A673 (cell line): ENCODE measurements at places on chromosomes 3 and 15. TPM values are rescaled to one million over a fixed set of nuclear protein-coding genes. Genes with fewer than 3 reads are reported as not detected.

DNA sequence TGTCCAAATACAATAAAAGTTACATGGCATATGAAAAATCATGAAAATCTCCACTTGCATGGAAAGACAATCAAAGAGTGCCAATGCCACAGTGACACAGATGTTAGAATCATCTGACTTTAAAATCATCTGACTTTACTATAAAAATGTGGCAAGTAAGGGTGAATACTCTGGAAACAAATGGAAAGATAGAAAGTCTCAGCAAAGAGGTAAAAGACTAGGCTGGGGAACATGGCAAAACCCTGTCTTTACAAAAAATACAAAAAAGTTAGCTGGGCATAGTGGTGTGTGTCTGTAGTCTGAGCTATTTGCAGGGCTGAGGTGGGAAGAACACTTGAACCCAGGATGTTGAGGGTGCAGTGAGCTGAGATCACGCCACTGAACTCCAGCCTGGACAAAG, 29.1 kb downstream of the ALPK3 start:
- H3K27ac ChIP-seq: no peak overlapping the region
- DNase-seq: no peak
- H3K36me3 ChIP-seq: no peaks in the 10 kb centered on the region
- no peak overlapping the region for H3K4me3 ChIP-seq
- H3K4me1 ChIP-seq: no peaks in the 10 kb centered on the region
- no peaks in the 10 kb centered on the region for H3K27me3 ChIP-seq

Gene BAHD1
- total RNA-seq: 32.7 and 33.5 TPM in 2 replicates

Gene CAMK2N2
- total RNA-seq: 1.3 and 2.2 TPM in 2 replicates

DNA sequence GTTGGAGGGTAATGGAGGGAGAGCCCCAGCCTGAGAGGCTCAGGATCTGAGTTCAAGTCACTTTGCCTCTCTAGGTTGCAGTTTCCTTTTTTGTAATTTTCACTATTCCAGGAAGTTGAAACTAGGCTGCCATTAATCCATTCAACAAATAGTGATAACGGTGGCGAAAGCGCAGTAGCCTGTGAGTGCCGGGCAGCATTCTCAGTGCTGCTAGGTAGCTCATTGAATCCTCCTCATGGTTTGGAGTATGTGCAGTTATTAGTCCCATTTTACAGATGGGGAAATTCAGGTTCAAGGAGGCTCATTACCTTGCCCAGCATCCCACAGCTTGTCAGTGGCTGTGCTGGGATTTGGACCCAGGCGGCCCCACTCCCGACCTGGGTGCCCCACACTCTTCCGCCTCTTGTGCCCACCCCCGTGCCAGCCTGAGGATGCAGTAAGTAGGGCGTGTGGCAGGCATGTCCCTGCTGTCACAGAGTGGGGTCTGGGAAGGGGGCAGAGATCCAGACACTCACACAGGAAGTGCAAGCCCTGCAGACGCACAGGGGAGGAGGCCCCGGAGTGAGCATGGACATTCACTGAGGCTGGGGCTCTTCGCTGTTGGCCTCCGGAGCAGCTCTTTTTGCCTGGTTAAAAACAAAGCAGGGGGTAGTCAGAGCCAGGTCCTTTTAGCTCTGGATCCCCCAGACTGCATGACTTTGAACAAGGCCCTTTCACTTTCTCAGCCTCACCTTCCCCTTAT, 58.8 kb downstream of the SLC6A6 start:
- no peak overlapping the region for H3K27ac ChIP-seq
- peaks cover 17% of the 10 kb centered on the region for H3K36me3 ChIP-seq
- H3K27me3 ChIP-seq: no peaks in the 10 kb centered on the region
- no peak overlapping the region for H3K4me3 ChIP-seq
- DNase-seq: no peak

- H3K27me3 ChIP-seq: no peaks in the 10 kb centered on the region
- no peaks in the 10 kb centered on the region for H3K36me3 ChIP-seq
- H3K4me1 ChIP-seq: no peaks in the 10 kb centered on the region
- H3K4me3 ChIP-seq: no peak overlapping the region
- DNase-seq: no peak
Measured at GRCh38 chr15:79981831-79982455, 10.9 kb upstream of the BCL2A1 start.

GRCh38 chr3:34300621-34301020, 502.2 kb downstream of the PDCD6IP start:
- no peak for DNase-seq
- peak overlapping the region; percentile 39 for H3K27ac ChIP-seq
- no peaks in the 10 kb centered on the region for H3K36me3 ChIP-seq
- H3K4me1 ChIP-seq: peaks cover 55% of the 10 kb centered on the region
- H3K27me3 ChIP-seq: no peaks in the 10 kb centered on the region
- no peak overlapping the region for H3K4me3 ChIP-seq

- no peak overlapping the region for H3K4me3 ChIP-seq
- peaks cover 13% of the 10 kb centered on the region for H3K4me1 ChIP-seq
- H3K36me3 ChIP-seq: no peaks in the 10 kb centered on the region
- no peak for DNase-seq
- H3K27ac ChIP-seq: no peak overlapping the region
- H3K27me3 ChIP-seq: no peaks in the 10 kb centered on the region
Measured at GRCh38 chr15:90189781-90190467, 11.2 kb upstream of the SEMA4B start.

Gene CLDN1
- total RNA-seq: 173 and 184 TPM in 2 replicates

DNA sequence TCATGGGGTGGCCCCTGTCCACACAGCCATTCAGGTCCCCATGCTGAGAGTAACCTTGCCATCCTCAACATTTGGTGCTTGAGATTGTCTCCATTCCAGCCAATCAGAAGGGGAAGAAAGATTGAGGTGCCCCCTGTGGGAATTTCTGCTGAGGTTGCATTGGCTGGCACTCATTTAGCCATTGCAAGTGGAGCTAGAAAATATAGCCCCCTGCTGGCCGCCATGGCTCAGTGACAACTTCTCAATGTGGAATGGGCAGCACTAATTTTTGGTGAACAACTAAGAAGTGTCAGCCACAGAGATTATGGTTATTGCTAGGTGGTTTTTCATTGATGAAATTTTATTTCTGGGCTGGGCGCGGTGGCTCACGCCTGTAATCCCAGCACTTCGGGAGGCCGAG, 22.0 kb downstream of the COL6A6 start:
- H3K4me1 ChIP-seq: peaks cover 20% of the 10 kb centered on the region
- no peak overlapping the region for H3K4me3 ChIP-seq
- H3K36me3 ChIP-seq: no peaks in the 10 kb centered on the region

DNA sequence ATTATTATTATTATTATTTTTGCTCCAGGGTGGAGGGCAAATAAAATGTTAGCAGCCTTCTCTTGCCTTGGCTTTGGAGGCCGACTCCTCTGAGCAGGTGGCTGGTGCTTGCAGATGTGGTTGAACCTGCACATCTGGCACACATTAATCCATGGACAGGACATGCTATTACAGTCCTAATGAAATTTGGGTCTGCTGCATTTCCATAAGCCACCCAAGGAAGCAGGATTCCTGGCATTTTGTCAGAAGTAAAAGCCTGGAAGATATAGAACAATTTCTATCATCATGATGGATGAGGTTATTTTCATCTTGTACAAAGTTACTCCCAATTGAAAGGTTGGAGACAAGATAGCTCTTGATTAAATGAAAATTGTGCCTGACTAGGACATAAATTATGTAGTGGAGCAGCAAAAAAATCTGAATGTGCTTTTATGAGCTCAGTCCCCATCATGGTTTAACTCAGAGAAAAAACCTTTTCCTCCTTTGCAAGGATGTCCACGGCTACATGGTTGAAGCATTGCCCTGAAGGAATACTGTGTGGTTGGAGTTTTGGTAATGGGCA, 130.9 kb upstream of the RGMA start:
- no peaks in the 10 kb centered on the region for H3K4me1 ChIP-seq
- no peak overlapping the region for H3K4me3 ChIP-seq
- H3K27ac ChIP-seq: no peak overlapping the region
- no peaks in the 10 kb centered on the region for H3K27me3 ChIP-seq

Gene MORC1
- 0.68 and 0.88 TPM in 2 replicates for total RNA-seq

Gene IQGAP1
- 115 and 119 TPM in 2 replicates for total RNA-seq

- H3K36me3 ChIP-seq: no peaks in the 10 kb centered on the region
- no peaks in the 10 kb centered on the region for H3K4me1 ChIP-seq
- no peak for DNase-seq
- no peaks in the 10 kb centered on the region for H3K27me3 ChIP-seq
- H3K27ac ChIP-seq: no peak overlapping the region
Measured at GRCh38 chr15:68420186-68420684, 11.7 kb downstream of the ITGA11 start.

DNA sequence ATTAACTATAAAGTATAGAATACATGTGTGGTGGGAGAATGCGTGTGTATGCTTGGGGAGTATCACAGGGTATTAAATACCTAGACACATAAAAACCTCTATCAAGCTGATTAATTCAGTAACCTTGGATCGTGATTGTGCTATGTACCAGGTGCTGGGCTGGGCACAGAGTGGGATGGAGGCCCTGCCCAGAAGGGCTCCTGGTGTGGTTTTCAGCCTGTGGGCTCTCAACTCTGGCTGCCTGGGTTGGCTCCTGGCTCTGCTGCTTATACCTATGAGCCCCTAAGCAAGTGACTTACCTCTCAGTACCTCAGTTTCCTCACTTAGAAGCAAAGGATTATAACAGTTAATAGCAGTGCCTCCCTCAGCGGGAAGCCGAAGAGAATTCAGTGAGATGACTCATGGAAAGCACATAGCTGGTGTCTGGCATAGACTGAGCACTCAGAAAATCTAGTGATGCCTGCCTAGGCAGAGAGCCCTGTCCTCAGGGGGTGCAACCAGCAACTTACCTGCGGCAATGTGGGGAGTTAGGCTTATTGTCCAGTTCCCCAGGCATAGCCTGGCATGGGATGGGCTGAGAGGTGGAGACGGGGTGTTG, 90.6 kb upstream of the MYZAP start:
- H3K27me3 ChIP-seq: no peaks in the 10 kb centered on the region
- no peaks in the 10 kb centered on the region for H3K4me1 ChIP-seq
- no peaks in the 10 kb centered on the region for H3K36me3 ChIP-seq
- no peak overlapping the region for H3K4me3 ChIP-seq
- no peak overlapping the region for H3K27ac ChIP-seq

GRCh38 chr15:96598514-96598913, 268.0 kb downstream of the NR2F2 start:
- H3K36me3 ChIP-seq: no peaks in the 10 kb centered on the region
- H3K27ac ChIP-seq: no peak overlapping the region
- H3K27me3 ChIP-seq: no peaks in the 10 kb centered on the region
- no peak overlapping the region for H3K4me3 ChIP-seq
- H3K4me1 ChIP-seq: peaks cover 3% of the 10 kb centered on the region

- H3K4me3 ChIP-seq: no peak overlapping the region
- H3K27ac ChIP-seq: no peak overlapping the region
- DNase-seq: no peak
- H3K36me3 ChIP-seq: no peaks in the 10 kb centered on the region
Measured at GRCh38 chr3:184234224-184234623, 4.8 kb downstream of the VWA5B2 start.

DNA sequence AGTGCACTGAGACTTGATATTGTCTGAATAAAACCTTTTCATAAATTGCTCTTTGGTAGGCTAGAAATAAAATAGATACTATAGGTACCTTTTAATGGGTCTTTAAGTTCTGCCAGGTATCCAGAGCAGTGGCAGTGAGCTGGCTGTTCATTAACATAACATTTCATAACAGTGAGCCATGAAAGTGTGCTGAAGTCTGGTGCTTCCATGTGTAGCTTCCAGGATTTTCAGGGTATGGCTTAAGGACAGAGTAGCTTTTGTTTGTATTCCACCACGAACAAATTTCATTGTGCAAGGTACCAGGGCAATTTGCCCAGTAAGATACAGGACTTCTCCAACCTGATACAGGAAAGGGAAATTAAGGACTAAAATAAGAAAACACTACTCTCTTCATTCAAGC, 124.7 kb upstream of the NANOGP8 start:
- H3K4me1 ChIP-seq: no peaks in the 10 kb centered on the region
- DNase-seq: no peak

Gene KBTBD8
- total RNA-seq: 1.7 and 2.0 TPM in 2 replicates

DNA sequence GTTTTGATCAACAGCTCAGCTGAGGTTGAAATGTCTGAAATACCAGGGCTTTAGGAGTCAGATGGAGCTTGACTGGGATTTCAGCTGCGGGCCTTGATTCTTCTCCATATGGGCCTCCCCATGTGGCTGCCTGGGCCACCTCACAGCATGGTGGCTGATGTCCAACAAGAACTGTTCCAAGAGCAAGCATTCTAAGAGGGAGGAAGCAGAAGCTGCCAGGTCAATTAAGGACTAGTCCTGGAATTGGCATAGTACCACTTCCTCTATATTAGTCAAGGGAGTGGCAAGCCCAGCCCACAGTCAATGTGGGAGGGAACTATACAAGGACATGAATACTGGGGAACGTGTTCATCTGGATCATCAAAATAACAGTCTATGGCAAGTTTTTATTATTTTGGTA, 181.7 kb upstream of the ANKRD28 start:
- no peaks in the 10 kb centered on the region for H3K36me3 ChIP-seq
- peaks cover 5% of the 10 kb centered on the region for H3K4me1 ChIP-seq
- H3K27ac ChIP-seq: no peak overlapping the region
- peak; percentile 9 for DNase-seq
- no peaks in the 10 kb centered on the region for H3K27me3 ChIP-seq
- H3K4me3 ChIP-seq: no peak overlapping the region

Gene SMAD6
- total RNA-seq: 50.1 and 63.9 TPM in 2 replicates

Gene SAMMSON
- total RNA-seq: not detected in 2 replicates

DNA sequence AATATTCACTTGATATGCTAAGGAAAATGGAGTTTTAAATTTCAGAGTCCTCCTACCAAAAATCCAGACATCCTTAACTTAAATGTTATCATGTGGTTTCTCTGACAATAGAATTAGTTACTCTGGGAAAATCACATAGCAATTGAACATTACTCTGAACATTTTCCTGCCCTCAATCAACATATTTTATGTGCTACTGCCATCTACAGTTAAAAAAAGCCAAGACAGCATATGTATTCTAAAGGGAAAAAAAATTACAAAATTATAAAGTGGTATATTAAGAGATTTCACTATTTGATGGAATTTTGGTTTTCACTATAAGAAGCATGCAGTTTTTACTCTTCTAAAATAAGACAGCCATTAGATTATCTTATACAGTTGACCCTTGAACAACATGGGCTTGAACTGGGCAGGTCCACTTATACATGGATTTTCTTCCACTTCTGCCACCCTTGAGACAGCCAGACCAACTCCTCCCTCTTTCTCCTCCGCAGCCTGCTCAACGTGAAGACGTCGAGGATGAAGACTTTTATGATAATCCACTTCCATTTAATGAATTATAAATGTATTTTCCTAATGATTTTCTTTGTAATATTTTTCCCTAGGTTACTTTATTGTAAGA, 122.3 kb downstream of the ATP1B3 start:
- no peaks in the 10 kb centered on the region for H3K27me3 ChIP-seq
- no peaks in the 10 kb centered on the region for H3K36me3 ChIP-seq
- no peak overlapping the region for H3K4me3 ChIP-seq
- no peak overlapping the region for H3K27ac ChIP-seq

- H3K27ac ChIP-seq: no peak overlapping the region
- no peaks in the 10 kb centered on the region for H3K36me3 ChIP-seq
- no peak for DNase-seq
- no peak overlapping the region for H3K4me3 ChIP-seq
Measured at GRCh38 chr15:32784581-32784980, 66.8 kb downstream of the GREM1 start.
